Colonic mucosa (tissue), 4 donors: ENCODE measurements at places on chromosomes 1 and 21. TPM values are rescaled to one million over a fixed set of nuclear protein-coding genes. Genes with fewer than 3 reads are reported as not detected.
A peak's percentile ranks its signal among the peaks of the same experiment; 100 is the strongest.

GRCh38 chr1:185338719-185339622 is 21.9 kb upstream of the IVNS1ABP start:
- H3K27me3 ChIP-seq, result no peaks in the 10 kb centered on the region
- no peak overlapping the region for H3K4me3 ChIP-seq
- H3K36me3 ChIP-seq, result no peaks in the 10 kb centered on the region
- H3K27ac ChIP-seq, result peak overlapping the region; percentile 51
- peak; percentile 27 for DNase-seq
- H3K4me1 ChIP-seq, result no peaks in the 10 kb centered on the region

- no peaks in the 10 kb centered on the region for H3K36me3 ChIP-seq
- no peaks in the 10 kb centered on the region for H3K4me1 ChIP-seq
- no peak overlapping the region for H3K27ac ChIP-seq
- H3K27me3 ChIP-seq, result no peaks in the 10 kb centered on the region
- no peak for DNase-seq
- no peak overlapping the region for H3K4me3 ChIP-seq
Observed at GRCh38 chr1:153696741-153697140, 18.3 kb downstream of the NPR1 start.

CFHR1 gene
- total RNA-seq, result 0.32 TPM

DMBX1 gene
- not detected for total RNA-seq

DNA sequence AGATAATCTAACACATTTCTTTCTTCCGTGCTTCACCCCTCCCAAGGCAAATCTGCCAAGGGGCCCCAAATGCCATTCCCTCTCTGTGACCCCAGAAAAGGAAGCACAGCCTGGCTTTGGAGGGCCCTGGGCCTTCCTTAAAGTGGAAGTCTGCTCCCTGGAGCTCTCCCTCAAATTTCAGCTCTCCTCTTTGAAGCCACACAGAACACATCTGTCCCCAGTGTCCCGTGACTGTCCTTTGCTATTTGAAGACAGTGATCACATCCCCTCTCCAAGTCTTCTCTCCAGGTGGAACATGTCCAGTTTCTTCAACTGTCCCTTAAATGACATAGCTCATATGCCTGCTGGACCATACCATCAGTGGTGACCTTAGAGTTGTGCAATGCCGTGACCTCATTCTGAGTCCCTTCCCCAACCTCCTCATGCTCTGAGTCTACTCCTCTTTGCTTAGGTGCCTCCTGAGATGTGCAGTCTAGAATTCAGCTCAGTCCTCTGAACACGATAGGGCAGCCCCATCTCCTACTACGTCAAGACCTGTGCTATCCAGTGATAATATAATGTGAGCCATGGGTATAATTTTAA is 18.4 kb upstream of the FOXO6 start:
- no peak overlapping the region for H3K27ac ChIP-seq
- no peaks in the 10 kb centered on the region for H3K27me3 ChIP-seq
- no peaks in the 10 kb centered on the region for H3K4me1 ChIP-seq
- no peaks in the 10 kb centered on the region for H3K36me3 ChIP-seq

LAMC1 gene
- 54.6 TPM for total RNA-seq

SELP gene
- 2.6 TPM for total RNA-seq

CYYR1 gene
- 5.5 TPM for total RNA-seq

- no peak overlapping the region for H3K27ac ChIP-seq
- H3K4me3 ChIP-seq, result no peak overlapping the region
- no peaks in the 10 kb centered on the region for H3K27me3 ChIP-seq
- DNase-seq, result no peak
- H3K4me1 ChIP-seq, result no peaks in the 10 kb centered on the region
Observed at GRCh38 chr1:63448731-63449246, 74.2 kb downstream of the ITGB3BP start.

- peak overlapping the region; percentile 94 for H3K27ac ChIP-seq
- DNase-seq, result peak; percentile 53
- H3K36me3 ChIP-seq, result no peaks in the 10 kb centered on the region
- H3K27me3 ChIP-seq, result no peaks in the 10 kb centered on the region
- H3K4me3 ChIP-seq, result peak overlapping the region; percentile 97
- no peaks in the 10 kb centered on the region for H3K4me1 ChIP-seq
Observed at GRCh38 chr1:38991638-38992411, 749 bp downstream of the AKIRIN1 start.

PYHIN1 gene
- total RNA-seq, result 0.86 TPM

DNA sequence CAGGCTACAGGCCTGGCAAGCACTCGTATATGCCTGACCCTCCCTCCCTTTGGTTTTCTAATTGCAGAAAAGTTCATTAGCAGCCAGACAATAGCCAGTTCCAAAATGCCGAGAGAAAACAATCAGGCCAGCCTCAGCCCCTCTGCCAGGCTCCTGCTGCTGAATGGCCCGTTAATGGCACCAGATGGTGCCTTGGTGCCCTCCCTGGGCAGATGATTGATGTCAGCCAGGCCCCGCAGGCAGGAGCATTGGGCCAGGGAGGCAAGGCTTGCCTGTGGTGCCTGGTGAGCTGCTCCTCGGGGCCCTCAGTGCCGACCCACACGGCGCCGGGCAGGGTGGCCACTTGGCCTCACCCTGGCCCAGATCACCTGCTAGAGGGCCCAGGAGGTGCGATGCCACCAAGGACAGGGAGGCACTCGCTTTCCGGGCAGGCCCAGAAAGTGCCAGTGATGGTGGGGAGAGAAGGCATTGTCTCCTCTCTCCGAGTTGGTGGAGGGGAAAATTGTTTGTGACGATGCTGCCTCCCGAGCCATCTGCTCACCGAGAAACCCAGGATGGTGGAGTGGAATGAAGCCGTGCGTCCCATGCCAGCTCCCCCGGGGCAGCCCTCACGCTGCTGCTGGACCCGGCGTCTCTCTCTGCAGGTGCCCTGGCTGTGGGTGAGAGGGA is 28.1 kb downstream of the QSOX1 start:
- H3K4me3 ChIP-seq, result no peak overlapping the region
- no peak for DNase-seq
- H3K36me3 ChIP-seq, result peaks cover 23% of the 10 kb centered on the region
- H3K27ac ChIP-seq, result no peak overlapping the region

DNA sequence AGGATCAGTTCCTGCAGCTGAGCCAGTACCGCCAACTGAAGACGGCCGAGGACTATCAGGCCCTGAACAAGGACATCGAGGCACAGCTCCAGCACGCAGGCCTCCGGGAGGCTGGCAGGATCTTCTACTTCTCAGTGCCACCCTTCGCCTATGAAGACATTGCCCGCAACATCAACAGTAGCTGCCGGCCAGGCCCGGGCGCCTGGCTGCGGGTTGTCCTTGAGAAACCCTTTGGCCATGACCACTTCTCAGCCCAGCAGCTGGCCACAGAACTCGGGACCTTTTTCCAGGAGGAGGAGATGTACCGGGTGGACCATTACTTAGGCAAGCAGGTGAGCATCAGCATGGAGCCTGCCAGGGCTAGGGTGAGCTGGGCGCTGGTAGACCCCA is 10.7 kb downstream of the H6PD start:
- no peak overlapping the region for H3K4me3 ChIP-seq
- H3K27ac ChIP-seq, result peak overlapping the region; percentile 63
- H3K27me3 ChIP-seq, result no peaks in the 10 kb centered on the region
- H3K4me1 ChIP-seq, result peaks cover 15% of the 10 kb centered on the region

GRCh38 chr21:32386195-32386870 is 6.5 kb downstream of the URB1 start:
- H3K27me3 ChIP-seq, result no peaks in the 10 kb centered on the region
- H3K4me1 ChIP-seq, result no peaks in the 10 kb centered on the region
- H3K27ac ChIP-seq, result no peak overlapping the region
- H3K36me3 ChIP-seq, result peaks cover 9% of the 10 kb centered on the region
- no peak for DNase-seq
- no peak overlapping the region for H3K4me3 ChIP-seq

DNA sequence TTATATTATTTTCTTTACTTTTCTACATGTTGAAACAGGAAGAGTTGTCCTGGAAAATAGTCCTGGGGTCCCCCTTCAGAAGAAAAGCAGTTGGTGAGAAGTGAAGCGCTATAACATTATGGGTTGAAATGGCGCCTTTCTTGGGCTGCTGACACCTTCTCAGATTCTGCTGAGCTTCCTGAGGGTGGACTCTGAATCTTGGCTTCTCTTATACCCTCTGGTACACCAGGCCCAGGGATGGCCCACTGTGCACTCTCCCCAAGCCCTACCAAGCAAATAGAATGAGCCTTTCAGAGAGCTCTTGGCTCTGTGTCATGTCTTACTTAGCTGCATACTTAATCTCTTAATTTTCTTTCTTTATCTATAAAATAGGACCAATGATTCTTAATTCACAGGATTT is 42.3 kb downstream of the CD247 start:
- DNase-seq, result no peak
- no peaks in the 10 kb centered on the region for H3K36me3 ChIP-seq
- H3K27me3 ChIP-seq, result no peaks in the 10 kb centered on the region

DNA sequence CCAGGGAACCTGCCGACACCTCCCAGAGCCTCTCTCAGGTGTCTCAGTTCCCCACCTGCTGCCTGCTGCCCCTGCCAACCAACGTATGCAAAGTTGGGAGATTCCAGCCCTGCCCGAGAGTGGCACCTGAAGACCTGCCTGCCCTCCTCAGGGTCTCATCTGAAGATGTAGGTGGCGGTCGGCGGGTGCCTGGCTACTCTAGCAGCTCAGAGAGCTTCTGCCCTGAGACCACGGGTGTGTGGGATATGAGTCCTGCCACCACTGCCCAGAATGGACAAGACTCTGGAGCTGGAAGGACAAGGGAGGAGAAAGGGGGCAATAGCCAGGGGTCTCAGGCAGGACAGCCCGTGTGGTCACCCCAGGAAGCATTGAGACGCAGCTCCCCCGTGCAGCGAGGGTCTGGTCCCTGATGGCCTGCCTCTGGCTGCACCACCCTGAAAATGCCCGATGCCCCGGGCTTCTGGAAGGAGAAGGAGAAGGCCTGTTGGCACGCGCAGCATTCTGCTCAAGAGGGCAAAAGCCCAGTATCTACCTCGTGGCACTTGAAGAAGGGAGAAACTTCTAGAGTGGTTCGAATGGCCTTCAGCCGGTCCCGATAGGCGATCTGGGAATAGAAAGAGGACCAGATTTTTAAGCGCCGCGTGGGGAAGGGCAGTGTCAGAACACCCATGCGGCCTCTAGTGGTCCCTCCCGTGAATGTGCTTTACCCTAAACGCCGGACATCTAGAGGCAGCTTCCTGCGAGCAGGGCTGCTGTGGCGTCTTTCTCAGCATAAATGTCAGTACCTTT is 88.8 kb downstream of the STUM start:
- no peak for DNase-seq
- peaks cover 3% of the 10 kb centered on the region for H3K36me3 ChIP-seq
- no peak overlapping the region for H3K27ac ChIP-seq
- H3K4me1 ChIP-seq, result peaks cover 8% of the 10 kb centered on the region

DNA sequence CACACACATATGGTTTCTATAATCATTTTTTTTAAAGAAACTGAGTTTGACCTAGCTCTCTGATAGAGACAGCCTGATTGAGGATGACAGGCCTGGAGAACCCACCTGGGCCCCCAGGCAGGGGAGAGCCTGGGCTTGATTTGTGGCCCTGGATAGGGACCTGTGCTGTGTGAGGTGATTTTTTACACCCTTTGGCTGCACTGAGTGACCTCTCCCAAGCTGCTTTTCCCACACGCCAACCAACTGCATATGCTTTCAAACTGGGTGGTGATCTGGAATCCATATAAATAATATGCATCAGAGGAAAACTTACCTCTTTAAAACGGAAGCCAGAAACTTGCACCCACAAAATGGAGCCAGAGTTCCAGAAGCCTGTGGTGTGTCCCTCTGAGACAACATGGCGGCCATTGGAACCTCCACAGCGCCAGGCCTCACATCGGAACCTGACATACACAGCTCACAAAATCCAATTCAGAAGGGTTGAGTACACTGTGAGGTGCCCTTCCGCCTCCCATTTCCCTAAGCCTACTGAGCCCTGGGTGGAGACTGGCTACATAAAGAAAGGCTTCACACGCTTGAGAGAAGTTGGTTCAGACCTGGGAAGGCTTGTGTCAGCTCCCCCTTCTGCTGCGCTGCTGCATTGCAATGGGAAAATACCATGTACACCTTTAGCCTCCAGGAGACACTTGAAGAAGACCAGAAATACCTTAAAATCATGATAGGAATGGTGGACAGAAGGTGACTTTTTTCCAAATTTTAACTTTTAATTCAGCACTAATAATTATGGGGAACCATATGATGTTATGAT is 160.7 kb downstream of the HHIPL2 start:
- no peaks in the 10 kb centered on the region for H3K4me1 ChIP-seq
- DNase-seq, result no peak
- H3K27me3 ChIP-seq, result no peaks in the 10 kb centered on the region
- H3K4me3 ChIP-seq, result no peak overlapping the region
- H3K36me3 ChIP-seq, result no peaks in the 10 kb centered on the region

DNA sequence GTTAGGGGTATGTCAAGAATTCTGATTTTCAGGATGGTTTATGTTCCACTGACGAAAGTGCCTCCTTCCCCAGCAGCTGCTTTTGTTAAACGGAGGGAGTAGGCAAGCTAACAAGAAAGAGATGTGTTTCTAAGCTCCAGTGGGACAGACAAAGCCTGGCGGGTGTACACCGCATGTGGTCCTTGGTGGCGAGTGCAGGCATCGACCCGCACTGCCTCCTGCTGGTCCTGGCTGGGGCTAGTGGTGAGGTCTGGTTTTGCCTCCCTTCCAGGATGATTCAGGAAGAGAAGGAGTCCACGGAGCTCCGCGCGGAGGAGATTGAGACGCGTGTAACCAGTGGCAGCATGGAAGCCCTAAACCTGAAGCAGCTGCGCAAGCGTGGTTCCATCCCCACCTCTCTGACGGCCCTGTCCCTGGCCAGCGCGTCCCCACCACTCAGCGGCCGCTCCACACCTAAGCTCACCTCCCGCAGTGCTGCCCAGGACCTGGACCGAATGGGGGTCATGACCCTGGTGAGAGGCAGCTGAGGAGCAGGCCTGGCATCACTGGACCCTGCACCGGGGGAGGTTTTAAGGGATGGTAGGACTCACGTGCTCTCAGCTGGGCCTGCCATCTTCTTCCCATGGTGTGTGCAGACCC is 29.0 kb downstream of the PPFIA4 start:
- H3K4me1 ChIP-seq, result no peaks in the 10 kb centered on the region
- no peak overlapping the region for H3K27ac ChIP-seq
- H3K27me3 ChIP-seq, result no peaks in the 10 kb centered on the region

KRTAP11-1 gene
- not detected for total RNA-seq

- no peaks in the 10 kb centered on the region for H3K27me3 ChIP-seq
- no peak for DNase-seq
- no peak overlapping the region for H3K4me3 ChIP-seq
Observed at GRCh38 chr1:203217668-203218067, 11.8 kb downstream of the CHIT1 start.

DNA sequence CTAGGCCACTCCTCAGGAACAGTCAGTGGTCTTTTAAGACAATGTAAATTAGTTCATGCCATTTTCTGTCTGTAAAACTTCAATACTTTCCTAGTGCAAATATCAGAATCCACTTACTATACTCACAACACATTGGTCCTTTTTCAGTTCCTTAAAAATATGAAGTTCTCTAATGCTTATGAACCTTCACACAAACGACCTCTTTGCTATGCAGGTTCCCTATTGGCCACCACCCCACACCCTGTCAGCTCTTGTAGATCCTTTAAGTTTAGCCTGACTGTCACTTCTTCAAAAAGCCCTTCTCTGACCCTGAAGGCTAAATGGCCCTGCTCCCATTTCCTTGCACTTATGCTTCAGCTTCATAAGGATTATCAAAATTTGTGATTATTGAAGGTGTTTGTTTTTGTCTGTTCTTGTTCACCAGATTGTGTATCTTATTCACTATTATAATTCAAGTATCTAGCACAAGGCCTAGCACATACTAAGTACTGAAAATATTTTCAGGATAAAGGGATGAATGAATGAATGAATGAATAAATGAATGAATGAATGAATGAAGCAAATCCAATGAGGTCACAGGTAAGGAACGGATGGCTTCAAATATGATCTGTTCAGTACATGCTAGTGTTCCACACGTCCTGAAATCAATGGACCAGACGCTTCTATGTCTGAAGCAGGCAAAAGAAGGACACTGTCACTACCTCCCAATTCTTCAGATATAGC is 373.9 kb downstream of the VAV3 start:
- no peak for DNase-seq
- H3K36me3 ChIP-seq, result no peaks in the 10 kb centered on the region
- H3K27me3 ChIP-seq, result no peaks in the 10 kb centered on the region
- H3K4me3 ChIP-seq, result no peak overlapping the region
- no peak overlapping the region for H3K27ac ChIP-seq
- no peaks in the 10 kb centered on the region for H3K4me1 ChIP-seq
